ENCODE measurements at places on chromosomes 6 and 20.

GRCh38 chr20:1185790-1186334, 1.1 kb upstream of the TMEM74B start:
- DNase-seq = no peak

- DNase-seq = no peak
These were observed 79.4 kb downstream of the GFOD1 start for GRCh38 chr6:13407709-13408695.

DNA sequence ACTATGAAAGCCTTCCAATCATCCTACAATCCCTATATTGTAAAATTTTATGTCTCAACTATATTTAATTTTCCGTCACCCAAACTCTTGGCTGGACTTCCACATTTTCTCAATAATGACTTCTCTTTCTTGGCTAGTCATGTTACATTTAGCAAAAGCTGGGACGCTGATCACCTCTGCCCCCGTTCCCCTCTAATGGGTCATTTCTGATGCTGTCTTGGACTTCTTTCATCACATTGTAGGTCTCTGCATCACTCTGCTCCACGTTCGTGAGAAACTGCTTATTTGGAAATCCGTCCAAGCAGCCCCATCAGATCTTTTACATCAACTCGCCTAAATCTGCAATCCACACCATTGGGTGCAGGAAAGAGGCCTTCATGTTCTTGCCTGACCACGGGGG, 203.8 kb downstream of the MYLK4 start:
- no peak for DNase-seq

GRCh38 chr6:45864651-45865050, 151.0 kb downstream of the CLIC5 start:
- DNase-seq = no peak

DNA sequence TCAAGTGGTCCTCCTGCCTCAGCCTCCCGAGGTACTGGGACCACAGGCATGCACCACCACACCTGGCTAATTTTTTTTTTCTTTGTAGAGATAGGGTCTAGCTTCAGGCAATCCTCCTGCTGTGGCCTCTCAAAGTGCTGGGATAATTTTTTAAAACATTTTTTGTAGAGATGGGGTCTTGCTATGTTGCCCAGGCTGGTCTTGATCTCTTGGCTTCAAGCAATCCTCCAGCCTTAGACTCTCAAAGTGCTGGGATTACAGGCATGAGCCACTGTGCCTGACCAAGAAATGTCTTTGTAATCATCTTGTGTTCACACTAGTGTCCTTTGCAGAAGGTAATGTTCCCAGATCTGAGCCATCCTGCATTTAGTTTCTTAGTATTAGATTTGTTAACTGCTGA, 61.6 kb downstream of the RIPOR2 start:
- DNase-seq = no peak

Data from NCI-H1436 treated with DMSO at 0.1 percent for 48 hours (cell line).